CD14-positive monocyte (primary cell): ENCODE measurements at places on chromosomes 6 and 20.
A peak's percentile ranks its signal among the peaks of the same experiment; 100 is the strongest.

- DNase-seq: no peak
Measured at GRCh38 chr6:90356012-90356421, 59.4 kb upstream of the BACH2 start.

DNA sequence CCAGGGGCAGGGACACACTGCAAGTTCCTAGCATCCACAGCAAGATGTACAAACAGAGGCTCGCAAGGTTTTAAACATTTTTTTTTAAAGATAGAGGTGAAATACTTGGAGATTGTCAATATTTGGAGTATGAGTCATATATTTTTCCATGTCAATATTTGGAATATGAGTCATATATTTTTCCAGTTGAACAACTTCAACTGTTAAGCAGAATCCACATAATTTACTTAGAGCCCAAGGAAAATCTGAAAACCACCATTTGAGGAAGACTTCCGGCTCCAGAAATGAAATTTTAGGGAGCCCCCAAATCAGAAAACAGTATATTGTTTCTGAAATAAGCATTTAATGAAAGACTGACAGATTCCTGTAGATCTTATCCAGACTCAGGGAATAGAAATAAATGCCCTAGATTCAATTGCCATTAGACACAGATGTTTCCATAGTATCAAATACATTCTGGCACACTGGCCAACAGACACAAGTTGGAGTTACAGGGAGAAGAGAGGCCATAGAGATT, 51.6 kb upstream of the FAM184A start:
- no peak for DNase-seq

DNA sequence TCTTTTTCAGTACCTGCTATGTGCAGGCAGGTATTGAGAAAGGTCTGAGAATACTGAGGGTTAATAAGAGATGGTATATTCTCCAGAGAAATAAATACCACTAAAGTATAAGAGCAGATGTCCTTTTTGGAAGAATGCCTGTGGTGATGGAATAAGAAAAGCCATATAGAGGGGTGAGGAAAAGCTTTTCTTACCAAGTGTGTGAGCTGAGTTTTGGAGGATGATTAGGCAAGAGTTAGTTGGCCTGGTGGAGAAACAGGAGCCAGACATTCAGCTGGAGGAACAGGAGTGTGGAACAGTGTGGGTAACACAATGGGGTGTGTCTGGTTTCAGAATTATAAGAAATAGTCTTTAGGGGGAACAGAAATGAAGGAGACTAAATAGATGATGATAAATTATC, 19.9 kb downstream of the ZNF451 start:
- no peak for DNase-seq

GRCh38 chr6:124867121-124867520, 95.1 kb upstream of the RNF217 start:
- DNase-seq: no peak

- DNase-seq: no peak
Measured at GRCh38 chr20:17066902-17067301, 159.9 kb upstream of the PCSK2 start.

DNA sequence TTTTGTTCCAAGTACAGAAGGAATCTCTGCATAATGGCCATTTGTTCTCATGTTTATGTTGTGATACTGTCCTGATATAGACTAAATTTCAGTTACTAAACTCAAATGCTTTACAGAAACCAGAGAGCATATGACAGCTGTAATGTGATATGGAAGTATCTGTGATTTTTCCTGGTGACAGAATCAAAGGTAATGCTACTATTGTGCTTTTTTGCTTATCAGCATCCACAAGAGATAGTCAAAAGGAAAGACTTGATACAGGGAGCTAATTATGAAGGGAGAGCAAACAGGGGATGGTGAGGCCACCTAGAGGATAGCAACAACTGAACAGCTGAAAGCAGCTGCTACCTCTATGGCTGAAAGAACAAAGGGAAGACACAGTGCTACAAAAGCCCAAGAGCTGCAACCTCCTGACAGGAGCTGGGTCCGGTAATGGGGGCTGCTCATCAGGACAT, 181.4 kb downstream of the PHF3 start:
- no peak for DNase-seq

DNA sequence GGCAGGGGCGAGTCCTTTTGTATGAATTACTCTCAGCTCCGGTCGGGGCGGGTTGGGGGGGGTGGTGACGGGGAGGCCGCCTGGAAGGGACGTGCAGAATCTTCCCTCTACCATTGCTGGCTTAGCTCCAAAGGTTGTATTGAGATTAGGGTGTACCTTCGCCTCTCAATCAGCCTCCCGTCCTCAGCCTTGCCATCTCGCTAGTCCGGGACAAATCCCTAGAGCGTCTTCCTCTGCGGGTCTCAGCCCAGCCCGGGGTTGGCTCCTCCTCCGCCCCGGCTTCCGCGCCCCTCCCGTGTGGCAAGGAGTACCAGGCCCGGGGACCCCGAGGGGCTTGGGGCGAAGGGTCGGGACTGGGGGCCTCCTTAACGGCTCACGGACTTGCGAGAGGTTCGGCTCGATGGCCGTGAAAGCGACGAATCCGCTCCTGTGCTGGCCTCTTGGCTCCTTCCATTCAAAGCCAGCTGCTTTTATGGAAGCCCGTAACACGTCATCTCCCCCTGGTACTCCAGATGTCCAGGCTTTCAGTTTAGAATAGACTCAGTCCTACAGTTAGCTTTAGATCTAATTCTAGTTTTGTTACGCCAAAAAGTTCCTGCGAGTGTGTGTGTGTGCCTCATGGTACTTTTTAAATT, 636 bp upstream of the EEF1A1 start:
- peak; percentile 51 for DNase-seq

DNA sequence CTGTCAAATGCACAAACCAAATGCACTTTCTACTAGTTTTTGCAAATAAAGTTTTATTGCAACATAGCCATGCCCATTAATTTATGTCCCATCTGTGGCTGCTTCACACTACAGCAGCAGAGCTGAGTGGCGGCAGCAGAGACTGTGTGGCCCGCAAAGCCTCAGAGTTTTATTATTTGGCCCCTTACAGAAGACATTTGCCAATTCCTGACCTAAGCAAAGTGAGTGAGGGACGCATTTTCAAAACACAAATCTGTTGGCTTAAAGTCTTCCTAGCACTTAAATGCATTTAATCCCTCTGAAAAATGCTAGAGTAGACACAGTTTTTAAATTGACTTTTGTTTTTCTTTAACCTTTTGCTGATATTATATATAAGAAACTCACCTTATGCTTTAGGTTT, 126.4 kb downstream of the PHACTR3 start:
- DNase-seq: no peak

- no peak for DNase-seq
Measured at GRCh38 chr20:44394702-44395460, 39.4 kb downstream of the HNF4A start.

DNA sequence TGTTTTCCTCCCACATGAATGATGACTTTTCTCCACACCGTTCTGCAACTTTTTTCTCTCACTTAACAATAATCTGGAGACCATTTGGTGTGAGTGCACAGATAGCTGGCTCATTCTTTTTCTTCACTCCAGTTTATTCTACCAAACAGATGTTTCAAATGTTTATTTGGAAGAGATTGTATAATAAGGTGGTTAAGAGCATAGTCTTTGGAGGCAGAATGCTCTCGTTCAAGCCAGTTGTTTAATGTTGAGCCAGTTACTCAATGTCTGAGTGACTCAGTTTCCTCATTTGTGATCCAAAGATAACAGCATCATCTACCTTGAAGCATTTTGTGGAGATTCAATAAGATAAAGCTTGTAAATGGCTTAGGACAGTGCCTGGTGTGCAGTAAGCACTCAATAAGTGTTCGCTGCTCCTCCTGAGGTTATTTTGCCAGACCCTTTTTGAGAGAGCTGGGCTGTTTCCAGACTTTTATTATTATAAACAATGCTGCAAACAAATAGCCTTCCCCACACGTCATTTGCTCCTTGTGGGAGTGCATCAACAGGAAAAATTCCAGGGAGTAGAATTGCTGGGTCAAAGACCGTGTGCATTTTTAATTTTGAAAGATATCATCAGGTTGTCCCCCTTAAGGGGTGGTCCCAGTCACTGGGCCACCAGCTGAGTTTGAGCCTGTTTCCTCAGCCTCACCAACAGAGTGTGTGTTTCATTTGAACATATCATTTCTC, 70.6 kb downstream of the VEGFA start:
- no peak for DNase-seq

DNA sequence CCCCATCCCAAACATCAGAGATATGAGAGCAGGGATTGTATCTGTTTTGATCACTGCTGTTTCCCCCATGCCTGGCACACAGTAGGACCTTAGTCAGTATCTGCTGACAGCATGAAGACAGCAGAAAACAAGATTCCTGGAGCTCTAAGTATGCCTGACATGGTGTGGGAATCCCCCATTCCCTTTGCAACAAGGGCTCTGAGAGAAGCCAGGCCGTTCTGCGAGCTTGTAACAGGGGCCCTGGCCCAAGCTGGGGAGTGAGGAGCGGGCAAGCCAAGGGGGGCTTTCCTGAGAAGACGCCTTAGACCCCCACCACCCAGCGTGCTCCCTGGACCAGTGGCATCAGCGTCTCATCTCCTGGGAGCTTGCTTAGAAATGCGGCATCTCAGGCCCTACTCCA, 25.2 kb downstream of the PREX1 start:
- no peak for DNase-seq

DNA sequence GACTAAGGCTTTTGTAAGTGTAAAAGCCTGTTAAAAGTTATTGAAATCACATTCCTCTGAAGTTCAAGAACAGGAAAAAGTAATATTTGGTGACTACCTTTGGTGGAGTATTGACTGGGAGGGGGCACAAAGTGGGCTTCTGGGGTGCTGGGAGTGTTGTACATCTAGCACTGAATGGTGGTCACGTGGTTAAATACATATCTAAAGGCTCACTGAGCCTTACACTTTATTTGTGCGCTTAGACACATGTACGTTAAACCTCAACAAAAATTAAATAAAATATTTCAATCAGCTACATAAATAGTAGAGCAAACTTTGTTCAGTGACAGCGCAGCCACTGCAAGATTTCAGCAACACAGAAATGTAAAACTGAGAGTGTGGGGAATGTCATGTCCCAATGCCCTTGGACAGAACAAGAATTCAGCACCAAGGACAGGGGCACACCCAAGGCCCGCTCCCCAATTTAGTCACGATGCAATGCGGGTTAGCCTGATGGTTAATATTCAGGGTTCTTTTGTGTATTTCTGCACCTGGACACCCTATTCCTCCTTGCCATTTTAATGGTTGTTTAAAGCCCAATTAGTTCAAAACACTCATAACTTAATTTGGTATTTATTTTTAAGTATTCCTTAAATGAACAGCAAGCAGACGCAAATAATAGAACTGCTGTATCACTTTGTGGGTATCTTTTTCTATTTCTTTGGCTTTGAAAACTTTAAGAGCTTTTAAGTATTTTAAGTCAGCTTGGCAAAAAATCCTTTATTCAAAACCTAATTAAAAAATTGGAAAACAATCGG, 37.4 kb downstream of the ANGPT4 start:
- no peak for DNase-seq

GRCh38 chr6:132100388-132100990, 149.3 kb upstream of the CCN2 start:
- no peak for DNase-seq

DNA sequence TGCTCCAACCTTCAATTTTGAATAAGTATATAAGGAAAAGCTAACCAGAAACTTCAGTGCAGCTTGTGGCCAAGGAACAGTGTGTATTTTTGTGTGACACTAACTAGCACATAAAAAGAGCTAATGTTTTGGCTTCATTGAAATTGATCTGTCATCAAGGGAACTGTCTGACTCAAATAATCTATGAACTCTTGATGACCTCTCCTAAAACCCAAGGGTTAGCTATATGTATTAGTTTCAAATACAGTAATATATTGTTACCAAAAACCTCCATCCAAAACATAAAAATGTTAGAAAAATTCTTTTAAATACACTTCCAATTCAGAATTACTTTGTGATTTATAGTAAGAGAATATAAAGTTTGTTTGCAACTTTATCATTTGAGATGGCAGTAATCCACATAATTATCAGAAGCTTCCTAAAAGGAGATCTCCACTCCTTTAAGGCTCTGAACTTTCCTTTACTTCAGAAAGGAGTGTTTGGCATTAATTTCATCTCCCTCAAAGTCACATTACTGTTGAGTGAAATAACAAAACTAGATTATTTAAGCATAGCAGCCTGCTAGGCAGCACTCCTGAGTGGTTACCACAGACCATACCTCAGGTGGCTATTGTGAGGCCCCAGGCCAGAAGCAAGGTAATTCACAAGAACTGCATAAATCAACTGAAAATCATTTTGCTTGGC, 46.3 kb upstream of the HSF2 start:
- DNase-seq: no peak

- DNase-seq: no peak
Measured at GRCh38 chr20:51020657-51021056, 2.2 kb downstream of the KCNG1 start.

DNA sequence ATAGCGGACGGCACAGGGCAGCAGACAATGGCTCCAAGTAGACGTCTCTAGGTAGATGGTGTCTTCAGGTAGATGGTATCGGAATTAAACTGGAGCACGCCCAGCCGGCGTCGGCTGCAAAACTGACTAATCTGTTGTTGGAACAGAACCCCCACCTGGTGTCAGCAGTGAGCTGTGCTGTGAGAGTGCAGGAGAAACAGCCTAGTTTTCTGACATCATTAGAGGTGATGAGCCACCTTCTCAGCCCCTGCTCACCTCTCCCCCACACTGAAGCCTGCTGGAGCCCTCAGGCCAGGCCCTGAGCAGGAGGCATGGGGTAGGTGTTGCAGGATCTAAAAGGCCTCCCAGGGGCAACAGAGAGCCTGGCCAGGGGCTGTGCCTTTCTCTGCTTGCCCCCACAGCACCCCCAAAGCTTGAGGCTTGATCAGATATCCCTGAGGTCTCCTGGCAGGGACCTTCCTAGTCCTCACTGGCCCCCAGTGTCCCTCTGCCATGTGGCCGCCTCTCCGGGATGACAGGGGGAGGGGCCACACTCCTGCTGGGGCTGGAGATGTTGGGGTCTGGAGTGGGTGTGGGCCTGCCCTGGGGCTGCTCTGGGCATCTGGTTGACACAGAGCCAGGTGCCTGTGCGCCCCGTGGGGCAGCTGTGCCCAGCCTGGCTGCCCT, 6.9 kb upstream of the HELZ2 start:
- peak; percentile 46 for DNase-seq
